ENCODE measurements at places on chromosomes 5 and 9.
A peak's percentile ranks its signal among the peaks of the same experiment; 100 is the strongest.

GRCh38 chr5:120678279-120678678 lies 214.2 kb downstream of the PRR16 start:
- DNase-seq: no peak

GRCh38 chr9:21311889-21312288 lies 6.8 kb upstream of the IFNA5 start:
- no peak for DNase-seq

DNA sequence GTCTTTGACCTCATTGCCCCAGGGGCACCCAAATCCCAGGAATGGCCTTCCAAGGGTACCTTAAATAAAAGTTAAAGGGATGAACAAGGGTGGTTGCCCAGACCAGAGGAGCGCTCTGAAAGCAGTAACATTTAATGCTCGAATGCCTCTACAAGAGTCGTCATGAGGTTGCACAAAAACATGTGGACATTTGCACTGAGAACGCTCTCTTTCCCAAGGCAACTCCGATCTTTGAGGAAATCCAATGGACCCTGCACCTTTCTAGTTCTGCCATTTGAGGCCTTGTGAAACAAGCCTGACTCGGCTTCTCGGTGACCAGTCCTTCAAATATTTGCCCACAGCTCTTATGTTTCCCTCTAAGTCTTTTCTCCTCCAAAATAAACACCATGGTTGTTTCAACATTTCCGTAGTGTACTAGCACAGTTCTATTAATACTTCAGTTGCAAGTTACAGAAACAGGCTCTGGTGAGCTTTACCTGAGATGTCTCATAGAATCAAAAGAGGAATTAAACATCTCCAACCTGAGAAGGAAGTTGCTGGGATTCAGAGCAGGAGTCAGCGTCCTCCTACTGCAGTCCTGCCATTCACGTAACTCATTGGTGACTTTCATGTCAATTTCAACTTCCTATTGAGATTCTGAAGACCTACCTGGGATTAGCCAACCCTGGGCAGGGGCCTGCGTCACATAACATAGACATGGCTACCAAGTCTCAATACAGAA lies 168.8 kb upstream of the RAI14 start:
- peak; percentile 90 for DNase-seq

DNA sequence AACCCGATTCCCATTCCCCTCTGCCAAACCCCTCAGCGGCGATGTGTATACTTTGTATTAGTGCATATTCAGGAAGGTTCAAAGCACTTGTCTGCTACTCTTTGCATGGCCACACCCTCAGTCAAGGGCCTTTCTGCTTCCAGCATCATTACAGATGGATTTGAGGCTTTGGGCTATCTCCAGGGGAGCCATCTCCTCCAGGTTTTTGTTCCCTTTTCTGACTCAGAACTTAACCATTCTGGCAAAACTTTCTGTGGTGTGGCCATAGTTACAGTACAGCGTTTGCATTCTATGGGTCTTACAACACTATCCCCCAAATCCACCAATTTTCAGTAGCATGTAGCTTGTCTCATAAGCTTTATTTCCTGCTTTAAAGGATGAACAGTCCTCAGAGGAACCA lies 36.0 kb upstream of the SVEP1 start:
- DNase-seq: peak; percentile 46

- no peak for DNase-seq
These were observed 23.1 kb upstream of the TDRD7 start for GRCh38 chr9:97388721-97389238.

DNA sequence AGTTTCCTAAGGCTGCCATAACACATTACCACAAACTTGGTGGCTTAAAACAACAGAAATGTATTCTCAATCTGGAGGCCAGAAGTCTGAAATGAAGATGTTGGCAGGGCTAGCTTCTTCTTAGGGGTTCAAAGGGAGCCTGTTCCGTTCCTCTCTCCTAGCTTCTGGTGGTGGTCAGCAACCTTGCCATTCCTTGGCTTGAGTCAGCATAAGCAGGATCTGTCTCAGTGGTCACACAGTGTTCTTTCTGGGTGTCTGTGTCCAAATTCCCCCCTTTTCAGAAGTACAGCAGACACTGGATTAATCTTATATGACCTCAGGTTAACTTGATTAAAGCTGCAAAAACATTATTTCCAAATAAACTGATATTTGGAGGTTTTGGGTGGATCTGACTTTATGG lies 2.1 kb upstream of the OSMR start:
- DNase-seq: no peak

DNA sequence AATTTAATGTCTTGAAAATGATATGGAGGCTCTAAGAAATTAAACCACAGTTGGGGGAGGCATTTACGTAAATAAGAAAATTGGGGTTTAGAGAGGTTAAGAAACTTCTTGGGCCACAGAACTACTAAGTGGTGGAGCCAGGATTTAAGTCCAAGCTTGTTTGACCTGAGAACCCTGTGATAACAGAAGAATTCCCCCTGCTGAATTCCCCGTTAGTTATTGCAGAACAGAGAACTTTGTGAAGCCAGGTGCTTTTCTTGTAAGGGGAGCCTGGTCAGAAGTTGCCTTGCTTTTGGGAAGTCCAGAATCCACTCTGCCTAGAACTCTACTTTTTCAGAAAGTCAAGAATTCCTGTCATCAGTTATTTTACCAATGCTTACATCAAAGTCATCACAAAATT lies 309.3 kb upstream of the SEMA6A start:
- no peak for DNase-seq

DNA sequence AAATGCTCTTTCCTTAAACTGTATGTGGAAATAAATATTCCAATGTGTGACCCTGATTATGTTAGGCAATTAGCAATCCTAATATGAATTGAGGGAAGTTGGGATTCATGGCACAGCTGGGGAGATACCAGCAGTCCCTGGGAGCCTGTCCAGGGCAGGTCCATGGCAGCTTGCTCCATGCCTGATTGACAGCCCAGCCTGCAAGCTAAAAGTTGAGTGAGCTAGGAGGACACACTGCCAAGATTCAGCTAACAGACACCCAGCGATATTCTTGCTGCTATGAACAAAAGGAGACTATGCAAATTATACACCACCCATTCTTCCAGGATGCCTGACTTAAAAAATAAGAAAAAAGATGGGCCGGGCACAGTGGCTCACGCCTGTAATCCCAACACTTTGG lies 6.2 kb downstream of the TGFBI start:
- no peak for DNase-seq

DNA sequence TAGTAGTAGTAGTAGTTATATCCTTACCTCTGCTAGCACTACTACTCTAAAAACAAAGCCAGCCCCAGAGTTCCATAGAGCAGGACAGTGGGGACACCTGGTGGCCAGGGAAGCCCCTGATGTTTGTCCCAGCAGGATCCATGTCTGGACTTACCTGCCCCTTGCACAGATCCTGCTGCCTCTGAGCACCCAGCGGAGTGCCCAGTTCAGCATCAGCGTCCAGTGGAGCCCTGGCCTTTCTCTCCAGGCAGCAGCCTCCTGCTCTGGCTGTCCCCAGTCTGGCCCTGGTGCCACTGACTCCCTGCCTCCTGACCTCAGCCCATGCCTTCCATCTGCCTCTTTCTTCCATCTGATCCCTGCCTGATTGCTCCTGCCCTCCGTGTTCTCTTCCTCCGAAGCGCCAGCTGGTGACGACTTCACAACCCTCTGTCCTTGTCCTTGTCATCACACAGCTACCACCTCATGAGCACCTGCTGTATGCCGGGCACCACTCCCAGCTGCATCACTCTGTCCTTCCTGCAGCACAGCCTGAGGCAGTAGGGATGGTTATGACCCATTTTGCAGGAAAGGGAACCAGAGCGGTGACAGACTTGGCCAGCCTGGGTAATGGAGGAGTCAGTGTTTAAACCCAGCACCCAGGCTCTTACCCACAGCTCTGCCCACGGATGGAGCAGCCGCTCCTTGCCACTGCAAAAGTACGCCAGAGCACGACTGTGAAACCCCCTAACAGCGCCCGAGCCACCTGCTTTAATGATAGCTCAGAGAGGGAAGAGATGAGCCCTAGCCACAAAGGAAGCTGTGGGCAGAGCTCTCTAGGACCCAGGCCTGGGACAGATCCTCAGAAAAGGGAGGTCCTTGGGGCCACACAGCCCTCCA lies 11.5 kb downstream of the SARDH start:
- DNase-seq: no peak

DNA sequence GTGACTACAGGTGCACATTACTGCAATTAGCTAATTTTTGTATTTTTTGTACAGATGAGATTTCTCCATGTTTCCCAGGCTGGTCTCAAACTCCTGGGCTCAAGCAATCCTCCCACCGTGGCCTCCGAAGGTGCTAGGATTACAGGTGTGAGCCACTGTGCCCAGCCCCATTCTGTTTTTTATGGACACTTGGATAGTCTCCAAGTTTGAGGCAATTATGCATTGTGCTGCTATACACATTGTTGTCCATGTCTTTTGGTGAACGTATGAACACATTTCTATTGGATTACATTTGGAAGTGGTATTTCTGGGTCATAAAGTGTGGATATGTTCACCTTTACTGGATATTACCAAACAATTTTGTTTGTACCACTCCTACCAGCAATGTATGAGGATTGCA lies 22.4 kb upstream of the PLPP1 start:
- no peak for DNase-seq

GRCh38 chr5:142017832-142018427 lies 5.1 kb upstream of the GNPDA1 start:
- no peak for DNase-seq

DNA sequence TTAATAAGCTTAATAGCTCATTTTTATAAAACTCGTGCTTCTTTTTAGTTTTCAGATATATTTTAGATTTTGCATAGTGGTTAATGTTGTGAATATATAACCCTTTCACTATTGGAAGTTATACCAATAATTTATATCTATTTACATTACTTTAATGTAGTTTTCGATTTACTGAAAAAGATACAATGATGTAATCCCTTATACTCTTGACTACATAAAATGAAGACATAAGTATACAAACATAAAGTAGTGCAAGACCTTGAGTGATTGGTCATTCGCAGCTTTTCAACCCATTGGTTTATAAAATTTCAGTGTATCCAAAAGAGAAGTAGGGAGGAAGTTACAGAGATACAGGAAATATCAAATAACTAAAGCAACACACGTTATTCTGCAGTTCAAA lies 84.3 kb upstream of the GRHPR start:
- DNase-seq: no peak

- no peak for DNase-seq
These were observed 6.4 kb upstream of the AMBP start for GRCh38 chr9:114084282-114085073.

GRCh38 chr5:149853331-149853648 lies 91.3 kb downstream of the PDE6A start:
- DNase-seq: no peak

GRCh38 chr5:181044093-181044599 lies 4.1 kb downstream of the BTNL9 start:
- no peak for DNase-seq

GRCh38 chr5:53343187-53343586 lies 137.2 kb upstream of the FST start:
- peak; percentile 98 for DNase-seq

DNA sequence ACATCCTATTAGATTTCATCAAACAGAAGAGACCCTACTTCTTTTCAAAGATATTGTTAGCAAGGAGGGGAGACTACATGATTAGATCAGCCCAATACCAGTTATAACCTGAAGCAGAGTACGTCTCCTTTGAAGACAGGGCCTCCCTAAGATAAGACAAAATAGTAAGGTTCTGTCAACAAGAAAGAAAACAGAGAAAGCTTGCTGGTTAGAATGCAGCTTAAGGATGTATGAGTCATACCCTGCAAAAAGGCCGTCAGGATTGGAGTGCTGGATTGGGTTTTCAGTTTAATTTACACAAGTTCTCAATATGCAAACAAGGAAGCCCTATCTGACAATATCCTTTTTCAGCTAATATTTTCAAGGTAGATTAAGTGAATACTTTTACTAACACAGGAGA lies 1581.2 kb upstream of the WWC1 start:
- DNase-seq: no peak

GRCh38 chr5:180643191-180643851 lies 6.1 kb downstream of the FLT4 start:
- no peak for DNase-seq

- DNase-seq: no peak
These were observed 13.8 kb downstream of the UGCG start for GRCh38 chr9:111910428-111910827.

- no peak for DNase-seq
These were observed 124.7 kb downstream of the CEP120 start for GRCh38 chr5:123298335-123299030.

DNA sequence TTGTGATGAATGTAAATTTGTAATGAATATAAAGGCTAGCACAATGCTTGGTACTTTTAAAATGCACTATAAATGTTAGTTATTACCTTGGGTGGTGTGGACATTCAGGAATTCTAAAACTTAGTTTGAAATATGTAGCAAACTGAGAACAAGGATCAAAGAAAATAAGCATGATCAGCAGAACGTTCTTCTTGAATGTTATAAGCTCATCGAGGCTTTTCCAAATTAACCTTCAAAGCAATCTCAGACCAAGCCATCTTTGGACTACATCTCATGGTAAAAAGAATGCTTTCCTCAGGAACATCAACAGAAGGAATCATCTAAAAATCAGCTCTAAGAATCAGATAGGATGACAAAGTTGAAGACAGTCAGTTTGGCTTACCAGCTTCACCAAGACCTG lies 146.3 kb downstream of the SLIT3 start:
- DNase-seq: no peak

DNA sequence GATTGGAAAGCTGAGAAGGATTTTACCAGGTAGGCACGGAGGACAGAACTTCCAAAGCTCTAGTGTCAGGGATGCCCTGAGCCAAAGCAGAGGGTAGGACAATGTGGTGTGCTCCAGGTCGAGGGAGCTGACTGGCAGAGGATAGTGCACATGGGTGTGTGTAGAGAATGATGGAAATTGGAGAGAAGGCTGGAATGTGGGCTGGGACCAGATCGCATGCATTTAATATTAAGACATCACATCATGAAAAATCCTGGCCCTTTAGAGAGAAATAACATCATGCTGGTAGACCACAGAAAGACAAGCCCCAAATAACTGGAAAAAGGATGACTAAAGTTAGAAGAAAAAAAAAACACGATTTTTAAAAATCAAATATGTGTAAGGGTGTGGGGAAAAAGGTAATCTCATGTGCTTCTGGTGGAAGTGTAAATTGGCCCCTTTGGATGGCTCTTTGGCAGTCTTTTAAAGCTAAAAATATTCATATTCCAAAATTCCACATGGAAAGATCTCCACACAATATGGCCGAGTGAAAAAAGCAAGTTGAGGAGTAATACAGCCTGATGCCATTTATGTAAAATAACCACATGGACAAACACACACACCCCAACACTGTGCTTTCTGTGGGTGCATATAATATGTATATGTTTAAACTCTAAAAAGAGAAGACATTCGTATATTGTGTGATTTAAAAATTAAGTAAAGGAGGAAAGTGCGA lies 67.0 kb upstream of the TGFBR1 start:
- DNase-seq: no peak

- DNase-seq: peak; percentile 81
These were observed 95.9 kb upstream of the COL5A1 start for GRCh38 chr9:134545543-134546245.

DNA sequence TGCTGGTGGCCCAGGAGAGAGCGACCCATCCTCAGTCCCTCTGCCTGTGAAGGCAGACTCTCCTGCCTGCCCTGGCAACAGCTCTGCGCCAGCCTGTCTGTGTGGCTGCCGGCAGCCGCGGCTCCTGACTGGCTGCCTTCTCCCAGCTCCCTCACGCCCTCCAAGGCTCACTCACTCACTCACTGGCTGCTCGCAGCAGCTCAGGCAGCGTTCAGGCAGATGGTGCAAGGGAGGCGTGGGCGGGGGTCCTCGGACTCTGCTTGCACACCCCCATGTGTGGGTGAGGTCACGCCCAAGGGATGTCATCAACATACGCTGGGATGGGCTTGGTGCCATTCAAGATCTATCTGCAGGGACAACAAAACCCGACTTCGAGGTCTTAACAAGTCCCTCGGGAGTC lies 66.7 kb downstream of the DAB2IP start:
- no peak for DNase-seq

- no peak for DNase-seq
These were observed 23.0 kb downstream of the FRRS1L start for GRCh38 chr9:109143881-109144562.
